ENCODE measurements at places on chromosomes 7 and 10.
A peak's percentile ranks its signal among the peaks of the same experiment; 100 is the strongest.

- no peak for DNase-seq
Observed at GRCh38 chr10:130745821-130746220, 565.7 kb downstream of the TCERG1L start.

DNA sequence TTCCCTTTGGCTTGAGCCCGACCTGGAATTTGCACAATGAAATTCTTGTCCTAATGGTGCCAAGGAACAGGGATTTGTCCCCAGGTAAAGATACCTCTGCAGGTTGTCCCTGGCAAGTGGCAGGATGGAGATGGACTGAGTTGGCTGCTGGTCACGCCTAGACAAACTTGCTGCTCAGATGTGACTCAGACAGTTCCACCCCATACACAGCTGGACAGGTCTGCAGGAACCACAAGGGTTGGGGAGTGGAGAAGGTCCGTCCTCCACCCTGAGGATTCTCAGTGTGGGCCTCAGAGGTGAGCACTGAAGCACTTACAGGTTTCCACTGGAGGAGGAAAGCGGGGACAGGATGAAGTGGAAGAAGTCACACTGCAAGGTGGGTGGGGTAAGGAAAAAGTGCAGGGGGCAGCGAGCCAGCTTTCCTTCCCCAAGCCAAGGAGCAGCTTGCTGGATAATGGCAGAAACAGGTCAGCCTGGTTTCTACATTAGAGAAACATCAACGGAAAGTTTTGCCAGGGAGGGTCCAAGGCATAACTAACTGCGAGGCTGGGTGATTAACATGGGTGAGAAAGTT is 20.5 kb downstream of the ITPRIP start:
- DNase-seq: no peak

DNA sequence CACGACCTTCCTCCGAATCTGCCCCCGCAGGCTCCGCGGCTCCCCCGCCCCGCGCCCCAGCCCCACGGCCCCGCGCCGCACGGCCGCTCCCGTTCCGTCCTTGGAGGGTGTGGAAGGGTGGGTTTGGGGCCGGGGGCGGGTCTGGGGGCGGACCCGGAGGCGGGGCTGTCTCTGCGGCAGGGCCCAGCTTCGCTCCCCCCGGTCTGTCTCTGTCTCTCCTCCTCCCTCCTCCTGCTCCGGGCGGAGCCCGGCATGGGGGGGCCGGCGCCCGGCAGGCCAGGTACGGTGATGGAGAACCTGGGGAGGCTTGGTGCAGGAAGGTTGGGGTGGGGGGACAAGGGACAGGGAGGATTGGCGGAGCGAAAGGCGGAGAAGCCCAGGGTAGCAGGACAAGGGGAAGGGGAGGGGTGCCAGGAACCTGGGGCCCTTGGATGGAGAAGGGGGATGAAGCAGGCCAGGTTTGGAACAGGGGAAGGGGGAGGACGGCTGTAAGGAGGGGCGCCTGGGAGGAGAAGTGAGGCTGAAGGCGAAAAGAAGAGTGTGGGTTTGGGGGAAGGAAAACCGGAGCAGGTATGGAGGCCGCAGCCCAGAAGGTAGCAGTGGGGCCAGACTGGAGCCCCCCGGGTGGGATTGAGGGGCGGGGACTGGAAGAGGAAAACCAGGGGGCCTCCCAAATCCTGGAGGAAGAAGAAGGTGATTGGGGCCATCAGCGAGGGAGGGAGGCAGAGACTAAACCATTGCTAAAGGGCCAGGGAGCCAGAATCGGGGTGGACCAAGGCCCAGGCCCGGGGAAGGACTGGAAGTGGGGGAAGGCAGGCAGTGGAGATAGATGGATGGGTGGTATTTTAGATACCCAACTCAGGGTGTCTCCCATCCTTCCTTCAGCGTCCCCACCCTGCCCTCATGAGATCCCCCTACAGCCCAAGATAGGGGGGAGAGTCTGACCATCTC is at the start of gene NYAP1:
Gene NYAP1, plus strand, starts transcription at position 206 of the 951 bp plus-strand sequence. CDS start 1,385 bp downstream, outside the sequence.
- DNase-seq: peak; percentile 71

DNA sequence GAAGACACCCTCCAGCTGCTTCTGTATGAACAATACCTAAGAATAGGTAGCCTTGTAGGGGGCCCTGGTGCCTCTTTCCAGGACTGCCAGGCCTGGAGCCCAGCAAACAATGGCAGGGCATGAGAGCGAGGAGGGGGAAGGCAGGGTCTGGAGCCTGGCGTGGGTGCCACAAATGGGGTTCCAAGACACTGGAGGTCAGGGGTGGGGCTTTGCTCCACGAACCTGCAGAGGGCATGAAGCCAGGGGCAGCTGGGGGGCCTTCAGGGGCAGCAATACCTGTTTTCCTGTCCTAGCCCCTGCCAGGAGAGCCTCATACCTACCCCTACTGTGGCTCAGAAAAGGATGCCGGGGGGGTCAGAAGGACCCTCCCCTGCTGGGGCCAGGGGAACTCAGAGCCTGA is 61.6 kb downstream of the SLC29A4 start:
- DNase-seq: no peak

- no peak for DNase-seq
Observed at GRCh38 chr7:5661942-5662341, 119.5 kb downstream of the RNF216 start.

- DNase-seq: no peak
Observed at GRCh38 chr10:14712991-14713424, 61.7 kb downstream of the FAM107B start.

GRCh38 chr7:99267481-99267840 is 5.2 kb upstream of the MYH16 start:
- no peak for DNase-seq

GRCh38 chr10:117972168-117972837 is 74.4 kb downstream of the RAB11FIP2 start:
- DNase-seq: no peak

DNA sequence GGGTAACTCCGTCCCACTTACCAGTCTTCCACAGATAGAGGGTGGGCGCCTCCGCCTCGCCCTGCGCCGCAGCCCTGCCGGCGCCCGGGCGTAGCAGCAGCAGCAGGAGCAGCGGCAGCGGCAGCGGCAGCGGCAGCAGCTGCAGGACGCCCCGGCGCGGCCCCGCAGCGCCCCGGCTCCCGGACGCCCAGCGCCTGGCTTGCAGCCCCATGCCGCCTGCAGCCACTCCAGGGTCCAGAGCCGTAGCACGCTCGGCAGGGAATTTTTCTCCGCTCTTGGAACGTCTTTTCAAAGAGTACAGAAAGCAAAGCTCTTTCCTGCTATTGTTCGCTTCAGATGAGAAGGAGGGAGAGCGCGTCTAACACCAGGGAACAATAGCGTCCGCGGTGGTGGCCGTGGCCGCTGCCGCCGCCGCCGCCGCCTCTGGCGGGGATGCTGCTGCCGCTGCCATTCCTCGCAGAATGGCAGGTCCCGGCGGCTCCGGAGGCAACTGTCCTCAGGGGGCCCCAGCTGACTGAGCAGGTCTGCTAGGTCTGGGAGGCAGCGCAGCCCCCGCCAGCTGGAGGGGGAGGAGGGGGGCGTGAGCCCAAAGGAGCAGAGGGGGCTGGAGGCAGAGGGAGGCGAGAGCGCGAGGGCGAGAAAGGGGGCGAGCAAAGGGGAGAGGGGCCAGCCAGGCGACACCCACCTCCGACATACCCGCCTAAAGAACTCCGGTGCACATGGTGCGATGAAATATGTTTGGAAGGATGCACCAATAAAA is at the start of gene THSD7A:
Gene THSD7A, minus strand, starts transcription at position 463 of the 760 bp plus-strand sequence. Its CDS starts 252 bp downstream, at position 211.
- DNase-seq: no peak

DNA sequence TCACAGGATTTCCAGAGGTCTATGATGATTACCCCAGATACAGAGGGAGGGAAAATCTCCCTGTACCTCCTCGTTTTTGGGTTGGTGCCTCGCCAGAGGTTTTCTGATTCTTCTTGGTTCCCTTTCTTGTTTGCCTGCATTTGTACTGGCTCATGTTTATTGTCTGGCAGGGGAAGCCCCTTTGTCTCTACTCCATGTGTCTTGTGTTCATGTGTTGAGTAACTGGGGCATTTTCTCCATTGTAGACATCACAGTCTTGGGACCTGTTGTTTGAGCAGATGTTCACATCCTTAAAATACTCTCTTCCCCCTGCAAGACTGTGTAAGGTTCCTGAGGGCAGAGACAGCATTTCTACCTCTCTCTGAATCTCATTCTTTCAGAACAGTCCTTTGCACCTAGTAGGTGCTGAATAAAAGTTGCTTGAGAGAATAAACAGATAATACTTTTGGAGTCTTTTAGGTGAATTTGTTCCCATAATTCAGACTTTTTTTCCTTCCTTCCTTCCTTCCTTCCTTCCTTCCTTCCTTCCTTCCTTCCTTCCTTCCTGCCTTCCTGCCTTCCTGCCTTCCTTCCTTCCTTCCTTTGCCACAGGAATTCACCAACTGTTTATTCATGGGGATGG is 25.1 kb downstream of the CDK14 start:
- DNase-seq: no peak

DNA sequence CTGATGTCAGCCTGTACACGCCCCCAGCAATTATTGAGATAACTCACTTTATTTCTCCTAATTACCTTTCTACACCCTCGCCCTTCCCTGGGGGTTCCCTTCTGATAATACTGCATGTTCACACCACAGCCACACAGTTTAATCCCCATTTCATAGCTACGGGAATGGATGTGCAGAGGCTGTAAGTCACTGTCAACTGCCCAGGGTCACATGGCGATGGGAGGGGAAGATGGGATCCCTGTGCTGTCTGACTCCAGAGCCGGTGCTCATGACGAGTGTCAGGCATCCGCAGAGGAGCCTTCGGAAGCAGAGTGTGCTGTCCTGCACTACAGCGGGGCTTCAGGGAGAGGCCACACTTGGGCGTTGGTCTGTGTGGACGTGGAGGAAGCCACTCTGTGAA is 688.7 kb downstream of the SDK1 start:
- no peak for DNase-seq

DNA sequence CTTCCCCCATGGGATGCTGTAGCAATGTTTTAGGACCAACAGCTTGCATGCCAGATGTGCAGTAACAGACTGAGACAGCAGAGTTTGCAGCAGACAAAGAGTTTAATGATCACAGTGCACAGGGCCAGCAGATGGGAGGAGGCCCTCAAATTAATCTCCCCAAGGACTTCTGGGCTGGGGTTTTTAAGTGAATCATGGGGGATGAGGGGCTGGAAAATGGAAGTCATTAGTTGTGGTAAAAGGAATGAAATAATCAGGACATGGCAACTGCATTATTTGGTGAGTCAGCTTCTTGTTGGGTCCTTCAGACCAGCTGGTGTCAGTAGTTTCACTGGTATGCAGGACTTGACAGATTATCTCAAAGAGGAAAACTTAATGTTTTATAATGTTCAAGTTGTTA is 12.6 kb upstream of the NRBF2 start:
- DNase-seq: no peak

DNA sequence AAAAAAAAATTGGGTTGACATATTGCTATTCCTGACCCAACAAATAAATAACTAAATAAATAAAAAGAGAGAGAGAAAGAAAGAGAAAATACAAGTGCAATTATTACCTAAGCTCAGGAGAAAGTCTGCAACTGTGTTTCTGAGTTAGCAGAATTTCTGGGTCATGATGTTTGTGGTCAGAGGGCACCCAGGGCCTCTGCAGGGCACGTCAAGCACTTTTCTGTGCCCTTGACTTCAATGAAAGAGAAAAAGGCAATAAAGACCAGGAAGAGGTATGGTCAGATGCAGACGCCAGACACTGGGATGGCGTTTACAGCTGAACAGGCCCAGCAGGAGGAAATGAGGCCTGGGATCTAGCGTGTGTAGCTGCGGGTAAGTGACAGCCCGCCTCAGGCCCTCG is 160.9 kb upstream of the GDF10 start:
- no peak for DNase-seq

DNA sequence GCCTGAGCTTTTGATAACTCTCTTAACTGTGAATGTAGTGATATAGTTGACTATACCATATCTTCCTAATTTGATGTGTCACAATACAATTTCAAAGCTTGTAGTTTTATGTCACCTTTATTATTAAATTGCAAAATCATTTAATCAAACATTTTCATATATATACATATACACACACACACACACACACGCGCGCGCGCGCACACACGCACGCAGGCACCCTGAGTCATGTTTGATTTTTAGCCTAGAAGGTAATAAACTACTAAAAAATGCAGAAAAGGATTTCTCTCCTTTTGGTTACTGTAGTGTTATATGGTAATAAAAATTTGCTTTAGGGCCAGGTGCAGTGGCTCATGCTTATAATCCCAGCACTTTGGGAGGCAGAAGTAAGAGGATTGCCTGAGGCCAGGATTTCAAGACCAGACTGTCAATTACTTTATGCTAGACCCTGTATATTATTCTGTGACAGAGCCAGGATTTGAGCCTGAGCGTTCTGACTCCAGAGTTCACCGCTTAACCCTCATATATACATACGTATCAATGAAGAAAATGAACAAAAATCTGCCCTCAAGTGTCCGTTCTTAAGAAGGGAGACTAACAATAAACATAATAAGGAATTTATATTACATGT is 89.6 kb downstream of the PODXL start:
- DNase-seq: no peak

DNA sequence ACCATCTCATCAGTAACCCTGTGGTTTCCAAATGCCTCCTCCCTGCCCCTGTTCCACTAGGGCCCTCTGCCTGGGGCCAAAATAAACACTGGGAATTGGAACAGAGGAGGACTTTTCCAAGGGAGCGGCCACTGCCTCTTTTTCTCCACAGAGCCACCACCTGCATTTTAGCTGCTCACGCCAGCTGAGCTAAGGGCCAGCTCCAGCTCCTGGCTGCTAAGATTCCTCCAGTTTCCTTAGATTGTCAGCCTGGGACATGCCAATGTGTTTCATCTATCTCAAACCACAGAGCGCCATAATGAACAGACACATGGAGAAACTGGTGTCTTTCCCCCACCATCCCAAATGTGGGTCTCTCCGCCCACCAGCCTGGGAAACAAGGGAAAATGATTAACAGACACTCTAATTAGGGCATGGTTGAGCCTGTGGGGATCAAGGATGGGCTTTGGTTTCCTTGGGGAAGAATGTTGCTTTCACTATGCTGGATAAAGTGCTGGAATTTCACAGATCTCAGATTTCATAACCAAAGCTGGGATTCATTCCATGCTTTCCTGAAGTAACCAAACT is 52.2 kb downstream of the ASB13 start:
- no peak for DNase-seq

- DNase-seq: no peak
Observed at GRCh38 chr10:103492655-103493261, 747 bp upstream of the NEURL1 start.

- no peak for DNase-seq
Observed at GRCh38 chr10:133116455-133116854, 28.7 kb downstream of the ADGRA1 start.

DNA sequence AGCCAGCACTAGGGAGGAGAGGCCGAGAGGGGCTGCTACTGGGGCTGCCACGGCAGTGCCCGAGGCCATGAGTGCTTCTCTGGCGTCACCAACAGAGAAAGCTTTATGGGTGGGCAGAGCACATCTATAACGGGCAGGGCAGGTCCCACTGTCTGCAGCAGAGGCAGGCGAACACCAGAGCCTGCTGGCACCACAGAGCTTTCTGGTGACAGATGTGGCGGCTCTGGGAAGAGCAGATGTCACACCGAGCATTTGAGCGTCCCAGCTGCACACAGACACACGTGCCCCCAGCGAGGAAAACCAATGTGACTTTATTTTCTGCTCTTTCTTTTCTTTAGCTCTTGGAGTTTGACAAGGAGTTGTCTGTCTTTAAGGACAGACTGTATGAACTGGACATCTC is 20.5 kb downstream of the NKX6-2 start:
- no peak for DNase-seq

GRCh38 chr7:111074071-111074747 is 16.7 kb upstream of the LRRN3 start:
- no peak for DNase-seq

- DNase-seq: no peak
Observed at GRCh38 chr10:19640566-19641263, 175.5 kb upstream of the PLXDC2 start.

Data from activated naive CD4-positive, alpha-beta T cell (primary cell).